Omental fat pad (tissue), 4 donors: ENCODE measurements at places on chromosomes 7 and 10.

GRCh38 chr7:37081436-37081835, 357.1 kb upstream of the AOAH start:
- DNase-seq = no peak

- no peak for DNase-seq
Measured at GRCh38 chr7:54898659-54899340, 120.0 kb upstream of the EGFR start.

DNA sequence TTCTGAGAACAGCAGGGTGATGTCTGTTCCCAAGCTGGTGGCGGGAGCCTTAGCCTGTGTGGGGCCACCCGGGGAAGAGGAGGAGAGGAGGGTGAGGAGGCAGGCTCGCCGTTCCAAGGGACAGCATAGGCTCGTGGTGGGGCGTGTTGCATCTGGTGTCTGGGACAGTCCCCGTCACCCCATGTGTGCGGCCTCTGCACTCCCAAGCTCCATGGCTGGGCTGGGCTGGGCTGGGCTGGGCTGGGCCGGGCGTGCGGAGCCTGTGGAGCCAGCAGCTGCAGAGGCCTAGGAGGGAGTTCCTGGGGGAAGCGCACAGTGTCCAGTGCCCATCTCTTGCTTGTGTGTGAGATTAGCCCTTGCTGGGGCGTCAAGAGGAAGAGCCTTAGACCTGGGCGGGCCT, 20.9 kb upstream of the TTYH3 start:
- DNase-seq = no peak

GRCh38 chr7:105489409-105489808, 32.7 kb downstream of the PUS7 start:
- DNase-seq = no peak

DNA sequence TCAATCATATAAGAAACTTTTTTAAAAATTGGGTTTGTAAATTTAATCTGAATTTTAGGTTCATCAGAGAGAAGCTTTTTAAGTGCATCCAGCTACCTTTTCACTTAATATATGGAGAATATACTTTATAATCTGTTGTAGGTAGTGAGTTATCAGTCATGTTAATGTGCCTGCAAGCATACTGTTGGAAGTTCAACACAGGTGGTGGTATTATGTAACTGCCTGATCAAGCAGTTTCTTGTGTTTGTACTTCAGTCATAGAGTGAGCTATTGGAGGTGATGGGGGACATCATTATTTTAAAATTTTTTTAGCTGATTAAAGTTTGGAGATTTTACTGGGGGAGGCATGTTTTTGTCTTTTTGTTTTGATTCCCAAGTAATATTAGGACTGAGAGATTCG, 2.5 kb downstream of the TNKS2 start:
- DNase-seq = no peak

GRCh38 chr10:31153161-31153560, 121.5 kb upstream of the ZNF438 start:
- no peak for DNase-seq

DNA sequence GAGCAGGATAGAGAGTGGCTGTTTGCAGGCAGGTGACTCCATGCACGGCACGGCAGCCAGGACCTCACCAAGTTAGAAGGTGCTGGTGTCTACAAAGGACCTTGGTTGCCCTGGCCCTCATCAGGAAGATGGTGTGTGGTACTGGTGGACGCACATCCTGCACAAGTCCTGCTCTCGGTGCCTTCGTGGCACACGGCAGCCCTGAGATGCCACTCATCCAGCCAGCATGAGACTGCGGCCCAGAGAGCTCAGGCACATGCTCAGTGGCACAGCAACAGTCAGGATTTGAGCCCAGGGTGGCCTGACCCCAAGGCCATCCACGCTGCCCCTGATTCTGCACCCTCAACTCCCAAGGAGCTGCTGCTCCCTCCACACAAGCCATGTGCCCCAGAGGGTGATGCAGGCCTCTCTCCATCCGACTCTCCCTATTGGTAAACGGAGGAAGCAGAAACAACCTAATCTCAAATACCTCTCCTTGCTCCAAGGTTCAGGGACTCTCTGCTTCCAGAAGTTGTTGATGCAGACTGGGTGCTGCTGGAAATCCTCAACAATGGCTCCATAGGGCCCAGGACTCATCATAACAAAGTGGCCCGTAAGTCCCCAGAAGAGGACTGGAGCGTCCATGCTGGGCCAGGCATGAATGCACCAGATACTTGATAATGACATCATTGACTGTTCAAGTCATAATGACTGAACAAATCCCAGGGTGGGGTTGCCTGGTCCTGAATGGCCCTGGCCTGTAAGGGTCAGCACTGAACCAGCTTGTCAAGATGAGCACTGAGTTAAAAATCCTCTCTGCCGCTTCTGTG, 93.6 kb downstream of the ARHGAP22 start:
- no peak for DNase-seq

GRCh38 chr10:30789806-30790205, 160.3 kb upstream of the LYZL2 start:
- DNase-seq = no peak

GRCh38 chr10:110171032-110171431, 36.4 kb upstream of the MXI1 start:
- no peak for DNase-seq

- DNase-seq = no peak
Measured at GRCh38 chr10:29791773-29792172, 157.0 kb upstream of the SVIL start.

DNA sequence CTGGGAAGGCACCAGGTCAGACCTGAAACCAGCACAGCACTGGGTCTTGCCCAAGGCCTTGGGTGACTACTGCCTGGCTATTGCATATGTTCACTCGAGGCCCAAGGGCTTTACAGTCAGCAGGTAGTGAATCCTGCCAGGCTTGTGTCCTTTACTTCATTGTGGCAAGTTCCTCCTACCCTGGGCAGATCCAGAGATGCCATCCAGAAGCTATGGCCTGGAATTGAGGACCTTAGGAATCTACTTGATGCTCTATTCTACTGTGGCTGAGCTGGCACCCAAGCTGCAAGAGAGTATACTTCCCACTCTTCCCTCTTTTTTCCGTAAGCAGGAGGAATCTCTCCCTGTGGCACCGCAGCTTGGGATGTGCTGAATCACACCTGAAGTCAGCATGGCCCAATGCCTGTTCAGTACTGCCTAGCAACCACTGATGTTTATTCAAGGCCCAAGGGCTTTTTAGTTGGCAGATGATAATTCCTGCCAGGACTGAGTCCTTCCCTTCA, 246.7 kb upstream of the CTBP2 start:
- DNase-seq = no peak

GRCh38 chr7:121752706-121753105, 120.3 kb upstream of the PTPRZ1 start:
- DNase-seq = no peak

GRCh38 chr7:93574646-93575554, at the start of gene CALCR:
CALCR (minus strand) TSS chr7:93574724; CDS start chr7:93486981, 87,743 bp downstream.
- no peak for DNase-seq

- no peak for DNase-seq
Measured at GRCh38 chr7:94089806-94090205, 85.7 kb upstream of the BET1 start.

GRCh38 chr7:93933156-93933555, 11.6 kb downstream of the GNG11 start:
- DNase-seq = no peak

DNA sequence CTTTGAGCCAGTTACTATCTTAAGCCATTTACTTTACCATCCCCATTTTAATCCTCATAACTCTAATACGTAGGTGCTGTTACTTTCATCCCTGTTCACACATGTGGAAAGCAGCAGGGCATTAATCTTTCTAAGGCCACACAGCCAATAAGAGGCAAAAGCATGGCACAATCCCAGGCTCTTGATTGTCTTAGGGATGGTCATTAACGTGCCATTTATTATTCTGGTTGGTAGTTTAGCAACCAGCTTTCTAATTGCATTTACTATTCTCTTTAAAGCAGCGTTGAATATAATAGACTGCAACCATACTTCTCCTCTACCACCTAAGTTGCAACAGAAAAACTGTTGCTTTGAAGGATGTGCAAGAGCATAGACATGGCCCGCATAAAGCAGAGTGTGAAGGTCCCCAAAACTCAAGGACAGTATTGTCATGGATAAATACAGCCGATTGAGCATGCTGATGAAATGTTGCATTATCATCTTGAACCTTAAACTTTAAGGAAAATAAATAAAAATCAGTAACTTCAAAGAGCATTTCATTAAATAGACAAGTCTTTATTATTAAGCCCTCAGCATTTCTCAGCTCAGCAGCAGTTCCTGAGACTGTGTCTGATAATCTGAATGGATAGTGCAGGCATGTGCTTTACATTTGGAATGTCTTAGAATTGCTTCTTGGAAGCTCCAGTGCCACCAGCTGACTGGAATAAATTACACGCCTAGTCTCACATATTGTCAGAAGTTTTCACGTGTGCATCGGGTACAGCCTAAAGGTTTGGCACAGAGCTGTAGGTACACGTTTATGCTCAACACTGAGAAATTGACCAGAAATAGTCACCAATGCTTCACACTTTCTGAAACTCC, 467.1 kb downstream of the SDK1 start:
- no peak for DNase-seq

DNA sequence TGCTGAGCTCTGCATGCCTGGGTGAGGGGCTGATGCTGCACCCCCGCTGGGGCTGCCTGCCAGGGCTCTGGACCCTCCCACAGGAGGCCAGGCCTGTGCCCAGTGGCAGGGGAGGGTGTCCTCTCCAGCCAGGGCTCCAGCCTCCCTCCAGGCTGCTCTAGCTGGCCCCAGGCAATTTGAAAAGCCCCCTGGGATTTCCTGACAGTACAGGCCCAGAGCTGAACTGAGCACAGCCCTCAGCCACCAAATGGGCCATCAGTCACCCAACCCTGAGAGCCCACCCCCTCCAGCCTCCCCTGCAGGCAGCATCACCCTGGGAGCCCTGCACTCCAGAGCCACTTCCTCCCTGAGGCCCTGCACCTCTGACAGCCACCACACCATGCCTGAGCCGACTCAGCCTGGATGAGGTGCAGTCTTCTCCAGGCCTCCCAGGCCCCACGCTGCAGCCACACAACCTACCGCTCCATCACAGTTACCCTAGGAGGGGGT, 101.8 kb upstream of the RET start:
- peak; percentile 13 for DNase-seq

DNA sequence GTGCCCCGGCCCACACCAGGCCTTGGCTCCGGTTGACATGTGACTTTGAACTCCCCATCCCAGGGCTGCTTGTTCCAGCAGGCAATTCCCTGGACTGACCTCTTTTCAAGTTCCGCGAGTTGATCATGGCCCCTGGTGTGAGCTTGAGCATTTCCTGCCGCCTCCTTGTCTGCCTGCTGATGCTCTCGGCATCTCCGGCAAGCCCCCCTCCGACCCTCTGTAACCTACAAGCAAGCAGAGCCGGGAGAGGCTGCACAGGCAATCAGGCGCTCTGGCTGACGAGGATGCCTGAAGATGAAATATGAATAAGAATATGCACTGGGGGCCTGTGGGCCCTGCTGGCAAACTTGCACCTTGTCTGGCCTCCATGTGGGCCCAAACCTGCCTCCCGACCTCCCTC, 304.9 kb upstream of the MKI67 start:
- no peak for DNase-seq

- DNase-seq = peak; percentile 38
Measured at GRCh38 chr10:32149252-32149955, 93.2 kb upstream of the KIF5B start.

GRCh38 chr10:106082865-106083264, 1081.6 kb downstream of the SORCS1 start:
- DNase-seq = no peak

DNA sequence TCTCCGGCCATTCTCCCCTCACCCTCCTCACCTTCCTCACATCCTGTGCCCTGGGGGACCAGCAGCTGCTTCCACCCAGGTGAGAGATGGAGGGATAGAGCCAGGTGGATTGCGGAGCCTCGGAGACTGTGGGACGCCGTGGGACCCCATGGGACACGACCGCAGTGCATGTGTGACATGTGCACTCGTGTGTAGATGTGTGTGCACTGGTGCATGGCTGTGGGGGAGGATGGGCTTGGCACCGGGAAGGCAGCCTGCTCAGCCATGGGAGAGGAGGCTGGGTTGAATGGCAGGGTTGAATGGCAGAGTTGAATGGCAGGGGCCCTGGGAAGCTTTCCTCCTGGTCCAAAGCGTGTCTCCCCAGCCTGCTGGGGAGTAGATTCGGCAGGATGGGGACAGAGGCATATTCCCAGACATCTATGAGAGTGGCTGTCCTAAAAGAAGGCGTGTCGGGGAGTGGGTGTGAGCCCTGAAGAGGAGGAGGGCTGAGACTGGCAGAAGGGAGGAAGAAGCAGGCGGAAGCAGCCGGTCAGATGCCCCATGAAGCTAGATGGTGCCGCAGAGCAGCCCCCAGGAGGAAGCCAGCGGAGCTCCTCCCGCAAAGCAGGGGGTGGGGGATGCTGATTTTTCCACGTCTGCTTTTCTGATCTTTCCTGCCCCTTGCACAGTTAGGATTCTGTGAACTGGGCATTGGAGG, 815 bp downstream of the GIMAP8 start:
- DNase-seq = no peak

DNA sequence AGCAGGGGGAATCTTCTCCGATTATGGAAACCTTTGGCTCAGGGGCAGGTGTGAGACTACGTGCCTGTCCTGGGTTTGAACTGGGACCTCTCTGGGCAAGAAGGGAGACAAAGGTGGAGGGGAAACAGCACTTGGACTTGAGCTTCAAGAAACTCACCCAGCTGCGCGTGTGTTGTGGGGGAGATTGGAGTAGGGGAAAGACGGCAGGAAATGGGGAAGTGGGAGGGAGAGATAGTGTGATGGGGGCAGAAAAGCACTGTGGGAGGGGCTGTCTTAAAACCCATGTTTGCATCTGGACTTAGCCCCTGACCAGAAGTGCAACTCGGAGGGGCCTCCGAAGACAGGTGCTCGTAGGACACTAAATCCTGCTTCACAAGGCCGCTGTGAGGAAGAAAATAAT, 107.0 kb downstream of the HIP1 start:
- no peak for DNase-seq

- DNase-seq = peak; percentile 32
Measured at GRCh38 chr7:28405662-28406061, 6.7 kb upstream of the CREB5 start.

DNA sequence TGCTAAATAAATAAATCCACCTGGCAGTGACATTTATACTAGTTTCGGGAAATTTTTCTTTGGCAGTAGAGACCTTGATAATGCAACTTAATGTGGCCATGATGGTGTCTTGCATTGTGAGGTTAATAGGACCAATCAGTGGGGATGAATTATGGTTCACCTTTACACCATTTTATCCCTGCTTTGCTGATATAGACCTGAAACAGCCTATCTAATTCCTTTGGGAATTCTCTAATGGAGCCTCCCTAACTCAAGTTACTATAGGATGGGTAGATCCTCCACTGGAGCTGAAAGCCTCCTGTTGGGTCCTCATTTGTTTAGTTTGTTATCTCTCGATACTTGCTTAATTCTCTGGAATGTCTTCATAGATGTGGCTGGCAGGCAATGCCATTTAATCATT, 276.7 kb downstream of the CNTNAP2 start:
- DNase-seq = no peak

DNA sequence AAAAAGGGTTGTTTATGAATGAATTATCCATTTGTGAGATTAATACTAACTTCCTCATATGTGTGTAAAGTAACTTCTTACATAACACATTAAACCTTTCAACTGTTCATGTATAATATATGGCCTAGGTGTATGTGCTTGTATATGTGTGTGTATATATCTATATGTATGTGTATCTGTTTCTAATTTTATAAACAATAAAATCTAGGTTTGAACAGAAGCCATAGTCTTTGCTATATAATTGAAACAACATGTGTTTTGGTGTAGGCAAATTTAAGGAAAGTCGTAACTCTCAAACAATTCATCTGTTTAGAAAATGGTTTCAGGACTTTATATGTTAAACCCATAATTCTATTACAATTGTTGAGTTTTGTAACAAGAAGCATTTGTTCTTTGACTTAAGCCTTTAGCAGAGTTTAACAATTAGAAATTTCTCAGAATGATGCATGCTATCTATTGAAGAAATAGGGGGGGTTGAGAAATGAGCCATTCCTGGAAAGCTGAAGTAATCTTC, 103.3 kb downstream of the BBS9 start:
- DNase-seq = no peak
